ENCODE measurements at places on chromosomes 16 and 17.

GRCh38 chr17:43579566-43580140, 33.5 kb upstream of the ETV4 start:
- peak; percentile 96 for DNase-seq

- no peak for DNase-seq
Measured at GRCh38 chr16:23575834-23576233, 18.3 kb downstream of the UBFD1 start.

DNA sequence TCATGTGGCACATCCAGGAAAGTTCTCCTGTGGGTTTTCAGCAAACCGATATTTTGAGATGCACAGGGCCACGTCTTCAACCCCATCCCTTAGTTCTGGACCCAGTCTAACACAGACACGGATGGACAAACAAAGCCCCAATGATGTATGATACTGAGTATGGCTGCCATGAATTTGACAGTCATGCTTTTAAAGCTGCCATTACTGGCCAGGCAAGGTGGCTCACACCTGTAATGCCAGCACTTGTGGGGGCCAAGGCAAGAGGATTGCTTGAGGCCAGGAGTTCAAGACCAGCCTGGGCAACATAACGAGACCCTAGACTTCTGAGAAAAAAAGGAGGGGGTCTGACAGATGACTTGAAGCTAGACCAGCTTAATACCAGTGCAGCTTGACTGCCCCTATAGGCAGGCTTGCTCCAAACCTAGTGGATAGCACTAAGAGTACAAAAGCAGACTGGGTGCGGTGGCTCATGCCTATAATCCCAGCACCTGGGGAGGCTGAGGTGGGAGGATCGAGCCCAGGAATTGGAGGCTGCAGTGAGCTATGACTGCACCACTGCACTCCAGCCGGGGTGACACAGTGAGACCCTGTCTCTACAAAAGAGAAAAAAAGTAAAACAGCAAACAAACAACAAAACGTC, 10.8 kb upstream of the ZNF629 start:
- no peak for DNase-seq

- DNase-seq, result peak; percentile 99
Measured at GRCh38 chr16:85354686-85355514, 242.6 kb upstream of the CIBAR2 start.

- DNase-seq, result no peak
Measured at GRCh38 chr16:67457611-67458010, 23.3 kb downstream of the ATP6V0D1 start.

- DNase-seq, result peak; percentile 0
Measured at GRCh38 chr16:7025616-7026190, 306.9 kb upstream of the RBFOX1 start.

- DNase-seq, result no peak
Measured at GRCh38 chr17:38733982-38734973, 4.1 kb downstream of the CISD3 start.

GRCh38 chr16:4089251-4089810, 26.9 kb downstream of the ADCY9 start:
- DNase-seq, result no peak

- no peak for DNase-seq
Measured at GRCh38 chr17:82670661-82671450, 22.6 kb upstream of the WDR45B start.

DNA sequence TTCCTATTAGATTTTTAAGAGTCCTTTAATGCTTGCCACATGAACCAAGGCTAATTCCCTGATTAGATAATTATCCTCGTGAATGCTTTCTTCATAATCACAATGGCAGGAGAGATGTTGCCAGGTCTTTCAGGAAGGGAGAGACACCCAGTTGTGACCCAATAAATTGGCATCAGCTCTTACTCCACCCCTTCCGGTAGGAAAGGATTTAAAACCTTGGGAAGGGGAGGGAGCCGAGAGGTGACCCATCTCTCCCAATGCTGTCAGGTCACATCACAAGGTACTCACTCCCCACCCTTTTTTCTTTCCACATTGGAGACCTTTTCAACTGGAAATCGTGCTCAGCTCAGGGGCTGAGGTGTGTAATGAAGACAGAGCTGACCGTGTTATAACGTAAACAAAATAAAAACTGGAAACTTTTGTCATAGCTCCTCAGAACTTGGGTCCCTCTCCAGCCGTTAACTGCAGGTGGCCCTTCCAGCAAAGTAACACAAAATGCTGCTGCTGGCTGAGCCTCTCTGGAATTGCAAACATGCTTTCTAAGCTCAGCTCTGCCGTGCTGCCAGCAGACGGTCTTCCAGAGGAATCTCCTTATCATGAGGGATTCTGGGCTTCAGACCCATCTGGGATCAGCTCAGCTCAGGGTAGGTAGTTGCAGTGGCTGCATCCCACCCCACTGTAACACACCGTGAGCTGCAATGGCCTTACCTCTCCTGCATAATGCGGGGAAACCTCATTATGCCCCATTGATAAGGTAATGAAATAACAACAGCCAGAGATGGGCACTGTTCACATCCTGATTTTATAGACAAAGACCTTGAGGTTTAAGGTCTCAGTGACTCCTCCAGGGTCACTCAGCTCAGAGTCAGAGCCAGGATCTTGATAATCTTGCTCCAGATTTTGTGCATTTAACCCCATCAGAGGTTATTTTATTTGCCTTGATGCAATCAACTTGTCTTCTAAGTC, 15.6 kb downstream of the TMEM100 start:
- DNase-seq, result no peak

DNA sequence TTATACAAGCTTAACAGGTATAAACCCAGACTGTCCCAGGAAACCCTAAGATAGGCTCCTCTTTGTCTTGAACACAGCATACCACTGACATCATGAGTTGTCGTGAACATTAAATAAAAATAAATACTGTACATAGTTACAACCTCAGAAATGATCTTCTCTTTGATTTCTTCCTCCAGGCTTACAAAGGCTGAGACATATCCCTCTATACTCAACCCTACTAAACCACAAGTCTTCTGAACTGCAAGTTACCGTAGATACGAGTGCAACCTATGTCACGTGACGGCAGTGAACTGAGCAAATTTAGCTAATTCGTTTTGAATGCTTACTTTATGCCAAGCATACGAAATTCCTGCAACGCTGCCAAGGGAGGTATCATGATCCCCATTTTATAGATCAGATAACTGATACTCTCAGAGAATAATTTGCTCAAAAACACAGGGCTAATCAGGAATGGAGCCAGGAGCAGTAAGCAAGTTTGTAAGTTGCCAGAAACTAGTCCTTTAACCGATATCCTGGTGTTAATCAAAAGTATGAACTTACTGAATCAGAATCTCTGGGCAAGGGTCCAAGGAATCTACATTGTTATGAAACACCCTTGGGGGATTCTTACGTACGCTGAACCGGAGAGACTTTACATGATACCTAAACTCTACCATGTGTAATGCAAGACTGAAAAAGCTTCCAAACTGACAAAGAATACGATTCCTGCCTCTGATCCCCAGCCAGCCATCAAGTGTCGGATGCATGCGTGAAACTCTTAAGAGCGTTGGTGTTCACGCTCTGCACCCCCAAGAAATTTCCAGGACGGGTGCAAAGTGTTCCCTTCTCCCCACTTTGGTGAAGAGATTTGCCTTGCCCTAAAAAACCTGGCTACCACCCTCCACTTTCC, 106.2 kb downstream of the XYLT1 start:
- peak; percentile 87 for DNase-seq

- no peak for DNase-seq
Measured at GRCh38 chr17:49496867-49497147, 1.7 kb downstream of the NGFR start.

DNA sequence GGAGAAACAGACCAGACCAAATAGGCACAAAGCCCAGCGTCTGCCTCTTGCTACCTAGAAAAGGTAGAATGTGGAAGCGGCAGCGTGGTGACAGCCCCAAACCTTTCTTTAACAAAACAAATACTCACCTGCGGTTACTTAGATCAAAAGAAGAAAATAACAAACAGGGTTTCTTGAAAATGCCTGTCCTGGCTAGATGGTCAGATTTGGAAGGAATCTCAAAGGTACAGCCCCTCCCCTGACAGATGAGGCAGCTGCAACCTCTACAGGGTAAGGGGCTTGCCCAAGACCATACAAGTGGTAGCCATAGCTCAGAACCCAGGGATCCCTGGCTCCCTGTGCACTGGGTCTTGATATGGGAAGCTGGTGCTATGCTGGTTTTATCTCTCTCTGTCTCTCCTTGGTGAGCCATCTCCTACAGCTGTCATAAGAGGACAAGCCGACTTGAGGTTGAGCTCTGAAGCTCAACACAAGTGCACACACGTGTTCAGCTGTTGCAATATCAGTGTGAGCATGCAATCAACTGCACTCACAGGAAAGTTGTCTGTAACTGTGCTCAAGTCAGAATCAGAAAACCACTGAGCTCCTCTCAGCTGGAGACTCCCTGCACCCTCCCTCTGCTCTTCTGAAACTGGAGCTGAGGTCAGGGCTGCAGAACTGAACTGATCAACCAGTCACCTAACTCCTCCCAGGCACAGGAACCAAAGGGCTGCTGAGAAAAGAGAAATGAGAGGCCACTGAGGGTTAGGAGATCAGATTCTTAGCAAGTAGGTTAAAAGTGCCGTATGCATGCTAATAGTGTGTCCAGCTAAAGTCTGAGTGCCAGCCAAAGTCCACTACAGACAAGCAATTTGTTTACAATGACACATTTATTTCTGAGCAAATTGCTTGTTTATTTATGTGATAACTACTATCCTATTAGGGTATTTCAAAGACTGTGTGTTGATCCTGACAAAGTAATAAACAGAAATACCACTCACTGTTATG, 6.1 kb upstream of the RNF157 start:
- DNase-seq, result peak; percentile 92

DNA sequence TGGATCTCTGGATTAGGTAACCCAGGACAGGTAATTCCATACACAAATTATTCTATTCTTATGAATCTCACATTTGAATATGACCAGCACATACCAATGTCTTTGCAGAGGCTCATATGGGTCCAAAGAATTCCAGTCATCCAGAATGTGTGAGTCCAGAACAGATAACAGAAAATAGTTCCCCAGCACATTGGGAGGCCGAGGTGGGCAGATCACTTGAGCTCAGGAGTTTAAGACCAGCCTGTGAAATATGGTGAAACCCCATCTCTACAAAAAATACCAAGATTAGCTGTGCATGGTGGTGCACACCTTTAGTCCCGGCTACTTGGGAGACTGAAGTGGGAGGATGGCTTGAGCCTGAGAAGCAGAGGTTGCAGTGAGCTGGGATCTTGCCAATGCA, 26.9 kb downstream of the HYDIN start:
- DNase-seq, result no peak

DNA sequence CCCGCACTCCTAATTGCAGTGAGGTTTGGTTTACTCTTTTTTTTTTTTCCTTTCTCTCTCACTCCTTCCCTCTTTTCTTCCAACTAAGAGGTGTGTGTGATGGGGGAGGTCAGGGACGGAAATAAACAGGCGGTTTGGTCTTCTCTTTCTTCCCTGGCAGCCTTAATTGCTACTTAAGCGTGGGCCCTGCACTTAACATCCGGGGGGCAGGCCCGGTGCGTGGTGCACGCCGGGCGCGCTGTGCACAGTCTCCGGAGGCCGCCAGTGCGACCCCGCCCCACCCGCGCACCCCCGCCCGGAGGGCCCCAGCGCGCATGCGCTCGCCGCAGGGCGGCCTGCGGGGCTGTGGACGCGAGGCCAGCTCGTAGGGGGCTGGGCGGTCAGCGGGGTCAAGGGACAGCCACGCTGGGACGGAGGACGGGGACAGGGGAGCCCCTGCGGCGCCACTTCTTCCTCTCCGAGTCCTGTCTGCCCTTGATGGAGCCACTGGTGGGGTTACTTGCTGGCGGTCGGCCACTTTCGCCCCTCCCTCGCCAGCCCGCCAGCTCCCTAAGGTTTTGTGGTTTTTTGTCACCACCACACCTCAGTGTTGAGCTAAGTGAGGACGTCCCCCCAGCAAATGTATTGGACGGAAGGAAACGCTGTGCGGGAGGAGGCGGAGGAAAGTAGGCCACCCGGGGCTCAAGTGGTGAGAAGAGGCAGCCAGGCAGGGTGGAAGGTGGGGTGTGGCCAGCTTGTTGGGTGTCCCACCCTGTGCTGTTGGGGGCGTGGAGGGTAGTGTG, 120.9 kb downstream of the MRM1 start:
- DNase-seq, result peak; percentile 17

GRCh38 chr17:30237296-30238002, 2.0 kb upstream of the SLC6A4 start:
- DNase-seq, result no peak

- no peak for DNase-seq
Measured at GRCh38 chr16:2343211-2343610, 2.7 kb upstream of the ABCA3 start.

GRCh38 chr16:82192665-82193064, 22.6 kb upstream of the MPHOSPH6 start:
- peak; percentile 66 for DNase-seq

DNA sequence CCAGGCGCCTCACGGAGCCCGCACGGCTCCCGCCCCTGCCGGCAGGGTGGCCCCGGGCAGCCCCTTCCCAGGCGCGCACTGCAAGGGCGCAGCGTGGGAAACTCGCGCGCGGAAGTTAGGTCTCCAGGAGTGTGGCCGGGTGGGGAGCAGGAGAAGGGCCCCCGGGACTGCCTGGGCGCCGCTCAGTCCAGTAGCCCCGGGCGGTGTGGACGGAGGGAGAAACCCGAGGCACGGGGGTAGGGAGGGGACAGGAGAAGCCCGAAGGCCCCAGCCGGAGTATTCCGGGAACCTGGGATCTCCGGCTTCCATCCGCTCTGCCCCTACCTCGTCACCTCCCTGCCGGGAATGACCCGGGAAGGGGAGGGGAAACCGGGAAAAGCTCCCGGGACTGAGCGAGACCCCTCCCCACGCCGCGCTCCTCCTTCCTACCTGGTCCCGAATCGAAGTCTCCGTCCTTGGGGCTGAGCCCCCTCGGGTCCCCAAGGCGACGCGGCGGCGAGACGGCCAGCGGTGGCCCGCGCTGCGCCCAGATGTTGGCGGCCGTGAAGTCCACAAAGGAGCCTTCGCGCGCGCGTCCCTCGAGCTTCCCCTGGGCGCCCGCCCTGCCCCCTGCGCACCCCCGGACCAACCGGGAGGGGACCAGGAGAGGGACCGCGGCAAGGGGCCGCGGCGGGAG, 418 bp downstream of the SOCS3 start:
- DNase-seq, result peak; percentile 36

- DNase-seq, result no peak
Measured at GRCh38 chr16:70680495-70681381, 5.1 kb downstream of the MTSS2 start.

DNA sequence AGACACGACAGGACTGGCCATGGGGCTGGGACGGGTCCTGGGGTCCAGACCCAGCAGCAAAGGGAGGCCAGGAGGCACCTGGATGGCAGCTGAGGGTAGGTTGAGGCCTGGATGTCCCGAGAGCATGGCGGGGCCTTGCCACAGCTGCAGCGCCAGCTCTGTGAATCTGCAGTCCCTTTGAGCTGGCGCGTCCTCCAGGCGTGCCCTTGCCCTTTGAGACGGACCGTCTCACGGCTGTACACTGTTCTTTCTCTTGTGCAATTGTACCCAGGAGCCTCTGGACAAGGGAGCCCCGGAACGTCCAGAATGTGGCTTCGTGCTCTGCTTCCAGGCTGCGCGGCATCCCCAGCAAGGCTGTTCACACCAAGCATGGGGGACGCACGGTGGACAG, 69.5 kb upstream of the CIBAR2 start:
- DNase-seq, result no peak

DNA sequence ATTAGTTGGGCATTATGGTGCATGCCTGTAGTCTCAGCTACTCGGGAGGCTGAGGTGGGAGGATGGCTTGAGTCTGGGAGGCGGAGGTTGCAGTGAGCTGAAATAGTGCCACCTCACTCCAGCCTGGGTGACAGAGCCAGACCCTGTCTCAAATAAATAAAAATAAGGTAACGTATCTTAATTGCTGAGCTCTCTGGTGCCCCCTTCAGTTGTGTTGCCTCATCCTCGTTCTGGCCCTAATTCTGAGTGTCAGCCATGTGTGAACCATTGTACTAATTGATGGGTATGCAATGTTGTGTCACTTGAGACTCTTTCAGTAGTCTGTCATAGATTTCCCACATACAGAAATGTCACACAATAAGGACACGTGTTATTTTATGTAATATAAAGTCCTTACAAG, 363.1 kb upstream of the RBFOX1 start:
- DNase-seq, result no peak
